ACHN (cell line): ENCODE measurements at places on chromosomes 7 and 10.

DNA sequence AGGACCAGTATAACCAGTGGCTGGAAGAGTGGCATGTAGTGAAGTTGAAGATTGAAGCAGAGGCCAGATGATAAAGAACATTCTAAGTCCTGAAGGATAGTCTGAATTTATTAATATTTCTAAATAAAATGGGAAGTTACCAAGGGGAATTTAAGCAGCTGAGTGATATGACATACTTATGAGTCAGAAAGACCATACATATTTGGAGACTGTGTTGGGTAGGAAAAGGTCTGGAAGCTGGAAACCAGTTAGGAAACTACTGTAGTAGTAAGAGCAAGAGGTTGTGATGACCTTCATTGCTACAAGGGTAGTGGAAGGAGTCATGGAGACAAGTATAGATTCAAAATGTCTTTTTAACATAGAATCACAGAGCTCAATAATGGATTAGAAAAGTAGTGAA lies 752.3 kb downstream of the SUGCT start:
- DNase-seq: no peak

DNA sequence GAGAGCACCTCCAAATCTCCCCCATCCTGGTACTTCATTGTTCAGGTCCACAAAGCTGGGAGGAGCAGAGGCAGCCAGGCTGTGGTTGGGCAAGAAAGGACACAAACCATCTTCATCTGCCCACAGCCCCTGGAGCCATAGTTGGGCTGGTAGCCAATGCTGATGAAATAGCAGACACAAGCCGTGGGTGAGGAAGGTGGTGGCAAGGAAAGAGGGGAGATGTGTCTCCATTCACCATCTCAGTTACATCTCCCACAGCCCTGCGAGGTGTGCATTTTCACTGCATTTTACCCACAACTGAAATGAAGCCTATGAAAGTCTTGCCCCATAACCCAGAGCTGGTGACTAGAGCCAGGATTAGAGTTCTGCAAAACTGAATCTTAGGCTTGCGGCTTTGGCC lies 35.0 kb downstream of the PIK3AP1 start:
- no peak for DNase-seq

DNA sequence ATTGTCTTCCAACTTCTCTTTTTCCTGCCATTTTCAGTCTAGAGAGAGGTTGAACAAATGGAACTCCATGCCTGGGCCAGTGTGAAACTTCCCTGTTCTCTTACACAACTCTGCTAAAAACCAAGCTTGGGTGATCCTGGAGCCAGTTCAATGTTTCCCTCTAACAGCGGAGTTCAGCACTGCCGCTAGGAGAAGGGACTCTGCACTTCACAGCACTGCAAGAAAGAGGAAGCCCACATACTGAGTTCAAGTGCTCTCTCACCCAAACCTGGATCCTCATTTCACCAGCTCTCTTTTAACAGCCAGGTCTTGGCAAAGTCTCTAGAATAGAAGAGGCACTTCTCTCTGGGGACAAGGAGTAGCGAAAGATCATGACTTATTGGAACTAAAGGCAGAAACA lies 18.8 kb downstream of the FOXI2 start:
- DNase-seq: no peak

DNA sequence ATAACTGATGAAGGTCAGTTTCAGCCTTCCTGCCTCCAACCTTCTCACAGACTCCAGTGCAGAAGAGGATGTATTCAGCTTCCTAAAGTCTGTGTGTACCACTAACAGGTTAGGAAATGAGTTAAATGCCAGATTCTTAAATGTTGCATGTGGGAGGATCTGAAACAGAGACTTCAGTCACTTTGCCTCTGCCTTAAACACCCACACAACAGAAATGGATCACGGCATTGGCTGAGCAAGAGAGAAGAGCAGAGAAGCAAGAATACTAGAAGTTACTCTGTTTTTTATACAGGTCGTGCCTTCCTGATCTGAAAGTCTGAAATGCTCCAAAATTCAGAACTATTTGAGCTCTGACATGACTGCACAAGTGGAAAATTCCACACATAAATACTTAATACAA lies 98.9 kb upstream of the ARHGAP21 start:
- DNase-seq: no peak

- DNase-seq: no peak
Measured at GRCh38 chr10:100129424-100129823, 47.8 kb upstream of the CPN1 start.

- no peak for DNase-seq
Measured at GRCh38 chr10:44437840-44438511, 53.1 kb upstream of the CXCL12 start.

DNA sequence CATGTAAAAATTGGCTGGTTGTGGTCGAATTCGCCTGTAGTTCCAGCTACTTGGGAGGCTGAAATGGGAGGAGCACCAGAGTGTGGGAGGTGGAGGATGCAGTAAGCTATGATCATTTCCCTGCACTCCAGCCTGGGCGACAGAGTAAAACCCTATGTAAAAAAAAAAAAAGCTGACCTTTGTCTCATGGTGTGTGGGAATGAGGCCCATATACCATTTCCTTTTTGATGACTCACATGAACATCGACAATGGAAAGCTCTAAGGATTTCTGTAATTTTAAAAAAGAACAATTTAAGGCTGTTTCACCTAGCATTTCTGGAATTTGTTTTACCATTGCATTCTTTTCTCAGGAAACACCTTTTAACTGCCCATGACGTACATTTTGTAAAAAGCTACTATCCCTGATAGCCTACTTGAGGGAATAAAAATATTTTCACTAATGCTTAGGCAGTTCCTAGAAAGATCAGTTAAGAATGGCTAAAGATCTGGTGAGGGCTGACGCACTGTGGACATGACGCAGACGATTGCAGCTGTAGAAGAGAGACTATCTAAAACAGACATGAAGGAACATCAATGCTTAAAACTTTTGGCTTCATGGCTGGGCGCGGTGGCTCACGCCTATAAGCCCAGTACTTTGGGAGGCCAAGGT lies 400.6 kb upstream of the IGFBP3 start:
- DNase-seq: no peak

- DNase-seq: no peak
Measured at GRCh38 chr10:100175875-100176274, 10.0 kb downstream of the ERLIN1 start.

DNA sequence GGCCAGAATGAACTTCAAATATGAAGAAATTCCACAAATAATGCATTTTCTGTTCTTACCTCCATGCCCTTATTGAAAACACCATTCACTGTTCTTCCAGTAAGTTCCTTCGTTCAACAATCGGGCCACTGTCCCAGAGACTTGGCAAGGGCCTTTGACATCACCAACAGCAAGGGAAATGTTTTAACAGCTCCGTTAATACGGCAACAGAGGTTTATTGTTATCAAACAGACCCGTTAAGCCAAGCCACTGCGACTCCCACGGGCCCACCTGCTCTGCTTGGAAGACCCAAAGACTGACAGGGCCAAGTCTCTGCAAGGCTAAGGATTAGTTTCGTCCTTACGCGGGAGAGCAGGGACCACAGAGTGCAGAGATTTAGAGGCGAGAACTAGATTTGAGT lies 43.4 kb upstream of the LYZL1 start:
- no peak for DNase-seq

GRCh38 chr7:101084865-101085161 lies 468 bp upstream of the TRIM56 start:
- DNase-seq: no peak

DNA sequence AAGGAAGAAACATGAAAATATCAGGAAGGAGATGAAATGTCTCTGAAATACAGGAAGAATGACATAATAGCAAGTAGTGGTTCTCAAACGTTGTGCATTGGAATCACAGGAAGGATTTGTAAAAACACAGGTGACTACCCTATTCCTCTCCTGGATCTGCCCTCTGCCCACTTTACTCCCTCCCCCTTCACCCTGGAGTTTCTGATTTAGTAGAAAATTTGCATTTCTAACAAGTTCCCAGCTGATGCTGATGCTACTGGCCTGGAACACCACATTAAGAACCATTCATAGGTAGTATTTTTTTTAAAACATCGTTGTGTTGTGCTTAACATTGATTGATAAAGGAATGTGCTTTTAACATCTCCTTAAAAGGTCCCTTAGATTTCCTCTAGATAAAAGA lies 130.9 kb downstream of the PHF14 start:
- no peak for DNase-seq

- no peak for DNase-seq
Measured at GRCh38 chr10:31507427-31507826, 188.4 kb downstream of the ZEB1 start.

DNA sequence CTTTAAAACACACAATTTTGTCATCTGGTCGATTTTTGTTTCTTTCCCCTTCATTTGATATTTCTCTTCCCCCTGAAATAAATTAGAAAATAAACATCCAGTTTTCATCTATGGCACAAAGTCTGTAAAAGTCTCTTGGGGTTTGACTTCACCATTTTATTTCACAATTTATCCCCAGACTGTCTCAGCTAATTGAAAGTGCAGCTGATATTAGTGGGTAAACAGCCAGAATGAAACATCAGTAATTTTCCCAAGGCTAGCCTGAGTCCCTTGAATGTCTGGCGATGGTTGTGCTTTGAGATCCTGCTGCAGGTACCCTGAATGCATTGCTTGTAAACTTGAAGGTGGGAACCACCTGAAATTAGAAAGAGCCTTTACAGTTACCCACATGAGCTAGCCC lies 60.6 kb upstream of the NEBL start:
- DNase-seq: no peak

GRCh38 chr7:128361411-128362379 lies at the start of gene PRRT4:
PRRT4 (minus strand) TSS chr7:128361690.
- DNase-seq: peak; percentile 27

GRCh38 chr10:79020605-79021004 lies 48.2 kb upstream of the ZMIZ1 start:
- DNase-seq: no peak

- no peak for DNase-seq
Measured at GRCh38 chr7:114777288-114777687, 144.6 kb upstream of the MDFIC start.

GRCh38 chr10:3241274-3241921 lies 68.8 kb upstream of the PITRM1 start:
- DNase-seq: no peak

DNA sequence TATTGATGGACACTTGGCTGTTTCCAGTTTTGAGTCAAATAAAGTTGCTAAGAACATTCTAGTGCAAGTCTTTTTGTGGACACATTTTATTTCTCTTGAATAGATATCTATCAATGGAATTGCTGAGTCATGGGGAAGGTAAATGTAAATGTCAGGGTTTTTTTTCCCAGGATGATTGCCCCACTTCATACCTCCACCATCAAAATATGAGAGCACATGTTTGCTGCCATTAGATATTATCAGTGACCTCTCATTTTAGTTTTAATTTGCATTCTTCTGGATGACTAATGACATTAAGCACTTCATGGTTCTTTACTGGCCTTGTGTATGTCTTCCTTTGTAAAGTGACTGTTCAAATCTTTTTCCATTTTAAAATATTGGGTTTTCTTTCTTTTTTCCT lies 45.7 kb downstream of the PAPSS2 start:
- no peak for DNase-seq

GRCh38 chr10:102763037-102763607 lies 19.4 kb downstream of the WBP1L start:
- DNase-seq: no peak

DNA sequence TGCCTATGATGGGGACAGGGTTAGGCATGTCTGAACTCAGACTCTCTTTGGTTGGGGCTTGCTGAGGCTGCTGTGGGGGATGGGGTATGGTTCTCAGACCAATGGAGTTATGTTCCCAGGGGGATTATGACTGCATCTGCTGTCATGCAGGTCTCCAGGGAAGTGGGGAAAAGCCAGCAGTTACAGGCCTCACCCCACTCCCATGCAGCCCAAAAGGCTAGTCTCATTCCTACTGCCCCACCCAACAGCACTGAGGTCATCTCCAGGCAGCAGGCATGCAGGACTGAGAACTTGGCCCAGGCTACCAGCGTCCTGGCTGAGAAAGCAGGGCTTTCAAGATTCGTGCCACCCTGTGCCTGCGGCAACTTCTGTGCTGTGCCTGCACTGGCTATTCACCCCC lies 373.3 kb downstream of the HTR7 start:
- no peak for DNase-seq

GRCh38 chr10:120996456-120997034 lies 145.4 kb downstream of the WDR11 start:
- DNase-seq: no peak

DNA sequence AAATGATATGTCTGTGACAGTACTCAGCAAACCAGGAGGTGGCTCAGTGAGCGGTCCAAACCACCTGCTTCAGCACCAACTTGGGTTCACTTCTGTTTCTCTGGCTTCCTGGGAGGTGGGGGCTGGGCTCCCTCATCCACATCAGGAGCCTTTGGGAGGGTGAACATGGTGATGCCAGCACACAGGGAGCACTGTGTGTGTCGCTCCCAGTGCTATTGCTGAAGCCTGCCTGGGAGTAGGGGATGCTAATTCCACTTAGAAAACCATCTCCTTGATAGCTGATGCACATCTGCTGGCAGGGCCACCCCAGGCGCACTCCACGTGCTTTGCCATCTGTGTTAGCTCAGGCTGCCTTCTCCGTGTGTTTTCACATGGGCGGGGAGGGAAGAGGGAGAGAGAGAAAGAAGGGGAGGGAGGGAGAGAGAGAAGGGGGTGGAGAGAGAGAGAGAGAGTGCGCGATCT lies 58.0 kb downstream of the RAMP3 start:
- DNase-seq: no peak

GRCh38 chr10:123781324-123781900 lies 110.2 kb downstream of the CPXM2 start:
- DNase-seq: no peak

DNA sequence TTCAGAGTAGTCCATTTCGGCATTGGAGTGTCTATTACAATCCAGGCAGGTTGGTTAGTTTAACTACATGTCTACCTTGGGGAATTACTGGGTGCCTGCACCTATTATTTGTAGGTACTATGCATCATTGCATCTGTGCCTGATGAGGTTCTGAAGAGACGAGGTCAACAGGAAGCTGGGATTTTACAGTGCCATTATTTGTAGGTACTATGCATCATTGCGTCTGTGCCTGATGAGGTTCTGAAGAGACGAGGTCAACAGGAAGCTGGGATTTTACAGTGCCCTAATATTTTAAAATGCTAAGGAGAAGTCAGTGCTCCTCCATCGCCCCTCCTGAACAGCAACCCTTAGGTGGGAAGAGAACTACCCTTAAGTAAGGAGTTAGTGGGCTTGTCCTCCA lies 41.7 kb downstream of the NPY start:
- DNase-seq: no peak

DNA sequence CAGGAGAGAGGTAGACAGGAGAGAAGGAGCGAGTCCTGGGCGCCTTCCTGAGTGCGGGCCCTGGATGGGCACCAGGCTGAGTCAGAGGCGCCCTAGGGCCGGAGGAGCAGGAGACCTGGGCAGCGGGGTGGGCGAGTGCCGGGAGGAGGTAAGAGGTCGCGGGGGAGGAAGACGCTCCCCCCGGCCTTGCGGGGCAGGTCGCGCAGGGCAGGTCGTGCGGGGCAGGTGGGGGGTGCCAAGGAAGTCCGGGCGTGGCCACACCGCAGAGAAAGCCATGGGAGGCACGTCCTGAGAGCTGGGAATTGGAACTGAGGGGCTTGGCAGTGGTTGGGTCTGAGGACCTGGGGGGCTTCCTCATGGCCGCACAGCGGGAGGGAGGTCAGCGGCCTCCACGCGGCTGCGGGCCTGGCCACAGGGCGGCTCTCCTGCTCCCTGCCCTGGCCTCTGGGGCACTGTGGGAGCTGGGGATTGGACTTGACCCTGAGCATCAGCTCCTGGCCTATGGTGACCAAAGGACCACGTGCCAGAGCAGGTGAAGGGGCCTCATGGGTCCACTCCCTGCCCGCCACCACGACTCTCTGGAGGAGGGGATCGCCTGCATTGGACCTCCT lies 935 bp downstream of the MMP21 start:
- DNase-seq: no peak
